Spleen (tissue), 13 donors: ENCODE measurements at places on chromosomes 3 and 15.
A peak's percentile ranks its signal among the peaks of the same experiment; 100 is the strongest.

- no peak for DNase-seq
Measured at GRCh38 chr3:39415983-39416382, 9.5 kb downstream of the RPSA start.

DNA sequence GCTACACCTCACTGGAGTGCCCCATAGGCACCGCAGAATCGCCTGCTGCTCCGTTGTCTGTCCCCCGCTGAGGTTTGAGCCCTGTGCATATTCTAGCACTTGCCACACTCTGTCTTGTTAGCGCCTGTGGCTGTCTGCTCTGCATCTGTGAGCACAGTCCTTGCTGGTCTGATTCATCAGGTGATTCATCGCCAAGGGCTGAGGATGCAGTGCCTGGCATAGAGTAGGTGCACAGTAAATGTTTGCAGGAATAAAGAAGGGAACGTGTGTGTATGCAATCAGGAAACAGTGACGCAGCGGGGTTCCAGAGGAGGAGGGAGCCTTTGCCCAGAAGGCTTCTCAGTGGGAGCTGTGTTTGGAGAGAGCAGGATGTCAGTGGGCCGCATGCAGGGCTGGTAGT, 124.0 kb upstream of the PLXNA1 start:
- no peak for DNase-seq

DNA sequence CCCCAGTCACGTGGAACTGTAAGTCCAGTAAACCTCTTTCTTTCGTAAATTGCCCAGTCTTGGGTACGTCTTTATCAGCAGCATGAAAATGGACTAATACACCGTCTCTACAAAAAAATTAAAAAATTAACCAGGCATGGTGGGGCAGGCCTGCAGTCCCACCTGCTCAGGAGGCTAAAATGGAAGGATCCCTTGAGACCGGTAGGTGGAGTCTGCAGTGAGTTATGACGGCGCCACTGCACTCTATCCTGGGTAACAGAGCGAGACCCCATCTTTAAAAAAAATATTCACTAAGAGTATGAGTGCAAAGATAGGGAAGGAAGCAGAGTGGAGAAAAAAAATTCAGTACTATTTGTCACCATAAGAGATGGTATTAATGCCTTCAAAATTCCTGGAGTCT, 25.6 kb downstream of the SEC11A start:
- no peak for DNase-seq

DNA sequence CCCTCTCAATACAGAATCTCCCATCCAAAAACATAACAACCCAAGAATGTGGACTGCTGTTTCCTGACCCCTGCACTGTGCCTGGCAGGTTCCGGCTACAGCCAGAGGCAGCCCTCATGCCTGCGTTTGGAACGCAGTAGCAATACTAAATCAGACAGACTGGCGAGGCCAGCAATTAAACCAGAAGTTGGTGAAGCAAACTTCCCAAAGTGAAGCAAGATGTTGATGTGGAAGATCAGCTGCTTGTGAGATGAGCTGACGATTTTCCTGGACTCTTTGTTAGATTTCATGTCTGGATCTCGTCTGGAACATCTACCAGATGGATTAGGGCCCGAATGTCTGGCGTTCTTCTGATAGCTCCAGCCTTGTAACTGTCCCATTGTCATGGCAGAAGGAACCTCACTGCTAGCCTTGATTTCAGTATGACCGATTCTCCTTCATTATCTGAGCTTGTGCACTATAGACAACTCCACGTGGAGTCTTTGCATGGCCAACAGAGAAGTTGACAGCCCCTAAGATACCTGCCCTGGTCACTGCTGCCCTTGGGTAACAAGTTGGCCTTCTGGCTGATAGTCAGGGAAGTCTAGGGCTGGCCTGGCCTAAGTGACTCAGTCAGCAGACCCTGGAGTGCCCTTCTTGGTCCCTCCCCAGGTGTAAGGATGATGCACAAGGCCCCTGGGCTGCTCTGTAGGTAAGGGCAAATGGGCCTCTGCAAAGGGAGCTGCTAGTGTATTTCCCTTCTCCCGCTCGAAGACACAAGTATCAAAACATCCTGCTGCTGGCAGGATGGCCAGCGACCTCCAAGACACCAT, 126.5 kb downstream of the ADAMTS17 start:
- peak; percentile 21 for DNase-seq

DNA sequence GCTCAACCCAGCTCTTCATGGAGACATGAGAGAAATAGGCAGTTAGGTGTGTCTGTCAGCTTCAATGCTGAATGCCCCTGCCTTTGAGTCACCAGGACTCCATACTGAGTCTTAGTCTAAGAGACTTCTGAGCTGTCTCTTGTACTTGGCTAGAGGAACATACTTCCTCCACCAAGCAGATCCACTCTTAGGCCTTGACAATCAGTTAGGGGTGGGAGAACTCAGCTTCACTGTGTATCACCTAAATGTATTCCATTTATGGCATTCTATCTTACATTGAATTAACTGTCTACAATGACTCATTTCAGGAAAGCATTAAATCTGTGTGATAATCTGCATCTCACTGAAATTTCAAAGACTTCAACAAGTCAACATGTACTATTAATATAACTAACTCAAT, 66.0 kb downstream of the STAC start:
- no peak for DNase-seq

- DNase-seq = no peak
Measured at GRCh38 chr3:32709346-32709745, 24.4 kb downstream of the CNOT10 start.

DNA sequence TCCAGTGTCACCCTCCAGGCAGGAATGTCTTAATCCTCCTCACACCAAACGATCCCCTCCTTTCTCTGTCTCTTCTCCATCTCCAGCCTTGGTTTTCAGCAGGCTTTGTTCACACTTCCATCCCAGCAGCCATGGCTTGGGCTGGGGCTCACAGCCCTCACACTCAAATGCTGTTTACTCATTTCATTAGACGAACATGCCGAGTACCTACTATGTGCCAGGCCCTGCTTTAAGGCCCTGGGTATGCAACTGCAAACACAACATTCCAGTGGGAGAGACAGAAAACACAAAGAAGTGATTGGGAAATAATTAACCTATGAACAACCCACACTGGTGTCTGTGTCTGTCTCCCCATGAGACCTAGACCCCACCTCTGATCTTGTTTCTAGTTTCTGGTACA, 43.9 kb downstream of the LYZL4 start:
- no peak for DNase-seq

GRCh38 chr15:62841269-62841628, 201.3 kb upstream of the TPM1 start:
- DNase-seq = no peak

GRCh38 chr15:39392469-39393047, 188.3 kb upstream of the THBS1 start:
- no peak for DNase-seq

DNA sequence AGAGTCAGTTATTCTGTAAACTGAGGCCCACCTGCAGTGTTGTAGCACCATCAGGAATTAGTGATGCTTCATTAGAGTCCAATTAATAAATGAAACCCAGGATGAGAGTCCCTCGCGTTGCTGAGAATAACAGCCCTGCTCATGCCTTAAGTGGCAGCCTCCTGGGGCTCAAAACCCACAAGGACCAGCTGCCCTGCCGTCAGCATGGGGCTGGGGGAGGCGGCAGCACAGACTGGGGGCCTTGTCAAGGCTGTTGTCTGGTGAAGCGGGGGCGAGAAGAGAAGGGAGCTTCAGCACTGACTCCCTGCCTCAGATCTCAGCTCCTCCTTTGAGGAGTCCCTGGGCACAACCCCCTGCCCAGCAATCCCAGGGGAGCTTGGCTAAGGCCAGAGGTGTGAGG, 21.0 kb downstream of the CCDC33 start:
- no peak for DNase-seq

GRCh38 chr15:77414789-77415442, 5.0 kb downstream of the PEAK1 start:
- DNase-seq = no peak

DNA sequence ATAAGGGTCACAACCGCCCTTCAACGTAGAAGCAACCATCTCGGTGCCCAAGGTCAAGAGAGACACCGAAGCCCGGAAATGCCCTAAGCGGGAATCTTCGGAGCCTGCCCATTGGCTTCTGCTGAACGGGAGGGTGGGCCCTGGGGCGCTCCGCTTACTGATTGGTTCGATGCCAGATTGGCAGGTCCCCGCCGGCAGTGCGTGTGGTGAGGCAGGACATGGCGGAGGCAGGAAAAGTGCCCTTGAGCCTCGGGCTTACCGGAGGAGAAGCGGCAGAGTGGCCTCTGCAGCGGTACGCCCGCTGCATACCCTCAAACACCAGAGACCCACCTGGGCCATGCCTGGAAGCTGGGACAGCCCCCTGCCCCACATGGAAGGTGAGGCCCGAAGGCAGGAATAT, at the start of gene REC114:
REC114 (plus strand) TSS at position 197 of the 400 bp plus-strand sequence; CDS start at position 219, 22 bp downstream.
- no peak for DNase-seq

- DNase-seq = no peak
Measured at GRCh38 chr15:36161771-36162212, 417.6 kb upstream of the CDIN1 start.

DNA sequence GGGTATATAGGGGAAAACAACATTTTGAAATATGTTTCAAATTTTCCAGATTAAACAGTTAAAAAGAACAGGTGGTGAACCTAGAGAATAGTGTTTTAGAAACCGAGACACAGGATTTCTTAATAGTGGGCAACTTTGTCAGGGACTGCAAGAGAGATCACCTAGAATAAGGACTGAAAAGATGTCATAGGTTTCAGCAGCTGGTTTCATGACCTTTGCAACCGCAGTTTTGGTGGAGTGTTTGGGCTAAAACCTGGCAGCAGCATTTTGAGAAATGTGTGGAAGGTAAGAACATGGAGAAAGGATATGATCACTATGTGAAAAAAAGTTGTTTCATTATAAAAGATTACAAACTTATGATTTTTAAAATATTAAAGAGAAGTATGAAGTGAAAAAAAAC, 34.9 kb downstream of the PRKCI start:
- no peak for DNase-seq

DNA sequence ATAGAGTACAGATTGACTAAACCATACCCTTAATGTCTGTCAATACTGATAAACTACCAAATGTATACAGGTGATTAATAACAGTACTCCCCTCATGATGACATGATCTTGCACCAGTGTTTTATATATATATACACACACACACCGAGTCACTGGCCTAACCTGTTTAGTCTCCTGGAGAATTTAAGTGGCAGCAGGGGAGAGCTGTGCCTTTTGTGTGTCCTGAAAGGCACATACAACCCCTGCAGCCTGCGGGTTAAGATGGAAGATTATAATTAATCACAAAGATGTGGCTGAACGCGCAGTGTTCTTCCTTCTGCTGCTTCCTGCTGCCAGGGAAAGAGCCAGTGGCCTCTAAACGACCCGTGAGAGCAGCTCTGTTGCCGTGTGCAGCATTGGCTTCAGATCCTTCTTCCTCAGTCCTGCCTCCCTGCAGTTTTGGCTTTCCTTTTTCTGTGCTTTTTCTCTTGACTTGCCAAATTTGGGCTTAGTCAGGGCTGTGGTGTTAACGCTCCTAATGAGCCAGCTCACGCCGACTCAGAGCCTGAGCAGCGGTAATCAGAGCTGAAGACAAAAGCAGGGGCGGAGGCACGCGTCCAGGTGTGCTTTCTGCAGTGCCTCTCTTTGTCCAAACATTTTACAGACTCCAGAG, 42.5 kb upstream of the UBE3A start:
- no peak for DNase-seq

- DNase-seq = no peak
Measured at GRCh38 chr15:95549168-95549738, 781.2 kb upstream of the NR2F2 start.

- DNase-seq = no peak
Measured at GRCh38 chr15:69443032-69443611, 9.5 kb upstream of the RPLP1 start.

DNA sequence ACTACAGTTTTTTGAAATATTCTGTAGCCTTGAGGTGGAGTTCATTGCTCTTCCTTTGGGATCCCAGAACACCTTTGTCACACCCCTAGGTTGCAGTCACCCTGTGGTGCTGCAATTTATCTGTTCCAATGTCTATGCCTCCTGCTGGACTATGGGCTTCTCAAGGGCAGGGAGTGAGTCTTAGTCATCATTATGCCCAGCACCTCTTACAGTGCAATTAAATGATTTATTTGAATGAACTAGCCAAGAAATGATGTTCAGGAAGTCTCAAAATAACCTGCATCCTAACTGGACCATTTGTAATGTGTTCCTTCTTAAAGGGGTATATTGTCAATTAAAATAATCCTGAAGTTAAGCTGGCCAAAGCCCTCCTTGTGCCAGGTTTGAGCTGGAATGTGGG, 28.5 kb downstream of the SHC4 start:
- DNase-seq = no peak

DNA sequence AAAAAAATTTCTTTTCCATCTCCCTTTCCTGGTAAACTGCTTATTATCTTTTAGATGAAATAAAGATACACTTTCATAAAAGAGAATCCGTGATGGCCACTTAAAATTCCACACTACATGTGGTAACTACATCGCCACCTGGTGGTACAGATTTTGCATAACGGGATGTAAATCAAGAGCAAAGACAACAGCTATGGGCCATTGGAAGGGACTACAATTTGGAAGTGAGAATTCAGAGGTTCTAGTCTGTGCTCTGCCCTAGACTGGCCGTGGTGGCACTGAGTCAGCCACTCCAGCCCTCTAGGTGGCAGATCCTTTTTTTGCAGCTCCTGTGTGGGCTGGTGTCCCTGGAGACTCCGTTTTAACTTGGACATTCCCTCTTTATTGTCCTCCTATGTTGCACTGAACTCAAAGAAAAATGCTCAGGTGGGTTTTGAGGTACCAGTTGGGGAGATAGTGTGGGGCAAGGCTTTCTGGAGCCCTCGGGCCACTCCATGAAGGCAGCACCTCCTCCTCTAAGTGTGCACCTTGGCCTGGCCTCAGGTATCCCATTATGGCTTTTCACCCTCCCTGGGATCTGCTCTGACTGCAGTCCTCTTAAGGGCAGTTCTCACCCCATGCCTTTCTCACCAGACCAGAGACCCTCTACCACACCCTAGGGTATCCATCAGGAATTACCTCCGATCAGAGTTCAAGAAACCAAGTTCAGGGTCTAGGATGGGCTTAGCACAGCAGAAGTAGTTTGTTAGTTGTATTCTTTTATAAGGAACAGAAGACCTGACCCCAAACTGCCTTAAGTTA, 54.9 kb downstream of the SPSB4 start:
- DNase-seq = no peak

- DNase-seq = no peak
Measured at GRCh38 chr3:64853456-64853855, 165.7 kb upstream of the ADAMTS9 start.
